Left ventricle myocardium superior (tissue), 1 donor: ENCODE measurements at places on chromosomes 7 and 10. TPM values are rescaled to one million over a fixed set of nuclear protein-coding genes. Genes with fewer than 3 reads are reported as not detected.

FBXL13 gene
- total RNA-seq: 0.27 TPM

EPHA1 gene
- not detected for total RNA-seq

DNA sequence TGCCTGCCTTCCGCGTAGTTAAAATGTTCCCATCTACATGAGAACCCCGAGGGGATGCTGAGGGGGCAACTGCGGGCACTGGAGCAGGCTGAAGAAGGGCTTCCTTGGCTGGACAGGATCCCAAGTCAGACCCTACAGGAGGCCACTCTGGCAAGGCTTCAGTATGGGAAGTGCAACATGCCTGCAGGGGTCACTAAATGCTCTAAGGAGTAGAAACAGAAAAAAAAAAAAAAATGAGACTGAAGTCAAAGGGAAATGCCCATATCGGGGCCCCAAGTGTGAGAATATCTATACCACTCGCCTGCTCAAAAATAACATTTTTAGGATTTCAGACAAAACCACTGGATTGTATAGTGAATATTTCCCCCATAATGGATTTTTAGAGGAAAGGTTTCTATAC, 33.5 kb downstream of the FAM204A start:
- no peak for DNase-seq

GRCh38 chr10:110141185-110141584, 66.2 kb upstream of the MXI1 start:
- no peak for DNase-seq
